ENCODE measurements at places on chromosomes 5 and 9.

DNA sequence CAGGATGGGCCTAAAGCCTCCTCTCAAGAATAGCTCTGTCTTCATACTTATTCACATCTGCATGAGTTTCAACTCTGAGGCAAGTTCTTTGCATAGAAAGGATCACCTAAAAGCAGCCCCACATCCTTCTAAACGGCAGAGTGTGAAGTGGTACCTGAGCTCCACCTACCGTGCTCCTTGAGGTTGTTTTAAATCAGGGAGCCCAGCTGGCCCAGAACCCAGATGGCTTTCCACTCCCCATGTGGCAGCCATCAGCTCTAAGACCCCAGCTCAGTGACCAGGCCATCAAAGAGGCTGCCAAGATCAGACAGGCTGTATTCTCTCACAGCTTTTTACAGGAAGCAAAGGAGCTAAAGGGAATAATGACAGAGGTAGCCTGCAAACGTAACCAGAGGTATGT is 299.3 kb downstream of the RASEF start:
- no peak for DNase-seq

GRCh38 chr9:95570646-95571045 is 53.9 kb upstream of the PTCH1 start:
- no peak for DNase-seq

- DNase-seq: no peak
Measured at GRCh38 chr9:137750566-137750965, 127.0 kb upstream of the CACNA1B start.

GRCh38 chr9:92728831-92729734 is 35.5 kb downstream of the BICD2 start:
- DNase-seq: no peak

- no peak for DNase-seq
Measured at GRCh38 chr5:109234381-109234780, 175.4 kb downstream of the PJA2 start.

GRCh38 chr5:118883362-118883761 is 105.0 kb downstream of the DTWD2 start:
- DNase-seq: no peak

DNA sequence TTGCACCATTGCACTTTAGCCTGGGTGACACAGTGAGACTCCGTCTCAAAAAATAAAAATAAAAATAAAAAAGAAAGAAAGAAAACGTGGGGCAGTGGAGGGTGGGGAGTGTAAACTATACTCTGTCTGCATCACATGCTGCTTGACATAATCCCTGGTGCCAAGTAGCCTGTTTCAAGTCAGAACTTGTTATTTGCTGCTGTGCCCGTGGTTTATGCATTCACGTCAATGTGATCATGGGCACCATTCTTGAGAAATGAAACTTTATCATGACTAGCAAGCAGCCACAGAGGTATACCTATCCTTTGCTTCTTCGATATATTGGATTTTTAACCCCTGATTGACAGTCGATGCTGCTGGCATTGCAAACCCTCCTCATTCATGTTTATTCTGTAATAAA is 4.1 kb upstream of the SMU1 start:
- no peak for DNase-seq

- no peak for DNase-seq
Measured at GRCh38 chr9:136185066-136185465, 19.9 kb downstream of the LHX3 start.

DNA sequence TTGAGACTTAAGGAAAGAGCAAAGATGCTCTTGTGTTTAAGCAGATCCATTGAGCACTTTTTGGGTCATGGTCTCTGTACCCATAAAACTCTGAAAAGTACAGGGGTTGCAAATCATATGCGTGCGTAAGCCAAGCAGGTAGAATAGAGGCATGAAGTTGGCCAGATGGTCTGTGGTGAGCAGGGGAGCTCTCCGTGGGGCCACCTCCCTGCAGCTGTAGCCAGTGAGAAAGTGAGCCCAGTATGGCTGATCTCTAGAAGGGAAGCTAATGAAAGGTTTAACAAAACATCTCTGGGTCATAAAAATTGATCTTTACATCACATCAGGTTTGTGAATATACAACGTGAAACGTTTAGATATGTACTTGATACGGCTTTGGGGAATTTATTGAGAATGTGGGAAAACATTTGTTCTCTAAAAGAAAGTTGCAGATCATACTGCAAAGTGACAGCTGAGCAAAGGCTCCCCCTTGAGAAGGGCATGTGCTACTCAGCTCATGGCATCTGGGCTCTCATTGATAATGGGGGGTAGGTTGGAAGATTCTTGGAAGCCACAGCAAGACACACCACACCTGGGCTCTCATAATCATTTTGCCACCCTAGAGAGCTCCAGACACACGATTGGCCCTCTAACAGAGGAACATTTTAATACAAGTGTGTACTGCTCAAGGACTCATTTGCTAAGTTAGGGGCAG is 30.6 kb downstream of the SH3GL2 start:
- no peak for DNase-seq

- DNase-seq: no peak
Measured at GRCh38 chr9:38380872-38381534, 11.5 kb upstream of the ALDH1B1 start.

DNA sequence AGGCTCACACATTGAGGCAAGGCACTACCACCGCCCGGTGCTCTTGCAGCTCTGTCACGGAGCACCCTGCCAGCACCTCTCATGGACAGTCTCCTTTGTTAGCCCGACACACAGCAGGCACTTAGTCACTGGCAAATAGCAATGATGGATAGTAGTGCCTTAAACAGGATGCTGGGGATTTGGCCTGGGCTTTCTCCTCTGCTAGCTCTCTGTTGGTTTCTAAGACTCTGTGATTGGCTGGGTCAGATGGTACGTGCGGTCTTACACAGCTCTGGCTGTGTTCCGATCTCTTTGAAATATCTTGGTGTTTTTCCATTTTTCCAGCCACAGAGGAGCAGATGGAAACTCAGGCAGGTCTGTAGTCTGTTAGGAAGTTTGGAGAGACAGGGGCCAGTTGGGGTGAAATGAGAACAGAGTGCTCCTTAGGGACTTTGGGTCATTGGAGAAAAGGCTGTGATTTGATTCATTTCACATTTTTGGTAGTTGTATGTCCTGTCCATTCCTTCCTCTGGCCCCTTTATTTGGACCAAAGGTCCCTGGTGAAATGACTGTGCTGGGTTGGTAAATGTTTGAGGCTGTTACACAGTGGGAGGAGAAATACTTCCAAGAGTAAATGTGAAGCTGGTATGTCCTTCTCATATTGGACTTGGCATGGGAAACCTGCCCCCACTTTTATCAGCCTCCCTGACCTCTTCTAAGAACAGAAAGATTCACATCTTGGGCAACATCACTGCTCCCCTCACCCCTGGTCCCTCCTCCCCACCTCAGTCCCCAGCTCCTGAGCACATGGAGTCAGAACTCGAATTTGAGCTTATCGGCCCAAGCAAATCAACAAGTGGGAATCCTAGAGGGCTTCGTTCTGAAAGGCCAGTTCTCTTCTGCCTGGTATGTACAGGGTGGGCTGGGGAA is 3.4 kb downstream of the SMIM3 start:
- no peak for DNase-seq

- no peak for DNase-seq
Measured at GRCh38 chr9:97767891-97768290, 70.8 kb upstream of the XPA start.

GRCh38 chr9:119029886-119030285 is 339.3 kb downstream of the BRINP1 start:
- no peak for DNase-seq

GRCh38 chr9:104911032-104911607 is 16.8 kb downstream of the ABCA1 start:
- DNase-seq: no peak

- DNase-seq: no peak
Measured at GRCh38 chr5:174409971-174410370, 314.4 kb upstream of the MSX2 start.

DNA sequence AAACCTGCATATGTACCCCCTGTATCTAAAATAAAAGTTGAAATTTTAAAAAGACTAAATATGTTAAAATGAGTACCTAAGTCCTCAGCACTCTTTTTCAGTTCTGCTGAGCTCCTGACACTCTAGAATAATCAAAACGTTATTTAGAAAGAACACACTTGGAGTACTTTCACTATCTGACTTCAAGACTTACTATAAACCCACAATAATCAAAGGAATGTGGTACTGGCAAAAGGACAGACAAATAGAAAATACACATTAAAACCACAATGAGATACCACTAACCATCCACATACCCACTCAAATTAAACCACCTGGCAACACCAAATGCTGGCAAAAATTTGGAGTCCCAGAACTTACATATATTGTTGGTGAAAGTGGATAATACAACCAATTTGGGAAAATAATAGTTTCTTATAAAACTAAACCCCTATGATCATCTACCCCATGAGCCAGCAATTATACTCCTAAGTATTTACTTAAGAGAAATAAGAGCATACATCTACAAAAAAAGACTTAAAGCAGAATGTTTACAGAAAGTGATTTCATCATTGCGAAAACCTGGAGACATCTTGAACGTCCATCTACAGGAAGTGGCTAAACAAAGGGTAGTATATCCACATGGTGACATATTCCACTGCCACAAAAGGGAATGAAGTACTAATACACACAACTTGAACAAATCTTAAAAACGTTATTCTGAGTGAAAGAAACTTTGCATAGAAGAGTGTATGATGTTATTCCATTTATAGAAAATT is 12.8 kb upstream of the PRSS3 start:
- DNase-seq: no peak

GRCh38 chr9:108832179-108832500 is 23.6 kb downstream of the ACTL7B start:
- DNase-seq: no peak

DNA sequence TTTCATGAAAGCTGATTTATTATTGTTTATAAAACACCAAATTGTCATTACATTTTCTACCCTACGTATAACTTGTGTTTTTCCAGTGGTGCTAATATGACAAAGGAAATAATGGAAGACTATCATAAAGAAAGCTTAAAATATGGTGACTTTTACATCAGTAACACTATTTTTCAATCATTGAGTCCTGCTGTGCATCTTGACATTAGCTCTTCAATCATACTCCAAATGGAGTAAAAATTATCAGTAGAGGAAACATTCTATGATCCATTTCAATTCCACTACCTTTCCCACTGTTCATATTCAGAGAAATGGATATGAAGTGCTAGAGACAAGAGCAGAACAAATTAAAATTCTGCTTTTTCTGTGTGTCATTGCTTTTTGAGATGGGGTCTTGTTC is 536.6 kb downstream of the RAB3C start:
- no peak for DNase-seq

- DNase-seq: no peak
Measured at GRCh38 chr5:115388240-115388639, 91.8 kb upstream of the CCDC112 start.

DNA sequence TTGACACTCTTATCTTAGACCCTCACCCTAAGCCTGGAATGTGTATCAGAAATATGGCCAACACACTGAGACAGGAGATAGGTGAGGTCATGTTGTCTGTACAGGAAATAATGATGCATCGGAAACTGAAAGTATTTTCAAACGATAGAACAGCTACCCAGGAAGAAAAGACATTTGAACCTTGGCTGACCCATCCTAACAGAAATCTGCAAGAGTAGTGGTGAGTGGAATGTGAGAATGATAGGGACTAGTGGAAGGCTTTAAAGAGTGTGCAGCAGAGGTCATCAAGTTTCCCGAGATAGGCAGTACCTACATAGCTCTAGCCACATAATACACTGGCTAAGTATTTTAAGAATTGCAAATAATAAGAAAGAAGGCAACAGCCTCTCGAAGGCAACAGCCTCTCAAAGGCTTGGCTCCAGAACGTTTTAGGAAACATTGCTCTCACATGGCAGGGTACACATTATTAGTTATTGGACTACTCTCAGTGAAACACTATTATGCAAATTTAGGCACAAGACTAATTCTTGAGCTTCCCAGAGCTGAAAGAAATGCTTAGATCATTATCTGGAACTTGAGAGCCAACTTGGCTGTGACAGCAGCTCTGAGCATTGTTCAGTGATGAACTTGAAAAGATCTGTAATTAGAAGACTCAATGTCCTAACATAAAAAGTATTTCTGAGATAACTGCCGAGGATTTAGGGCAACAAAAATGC is 133.1 kb upstream of the FBXL7 start:
- DNase-seq: no peak

- no peak for DNase-seq
Measured at GRCh38 chr5:98940581-98940980, 11.8 kb upstream of the CHD1 start.

- no peak for DNase-seq
Measured at GRCh38 chr5:58327289-58327688, 132.6 kb downstream of the PLK2 start.

GRCh38 chr9:137462396-137462985 is 3.4 kb upstream of the NSMF start:
- DNase-seq: no peak

- no peak for DNase-seq
Measured at GRCh38 chr5:56543441-56544388, 271.6 kb upstream of the MAP3K1 start.

DNA sequence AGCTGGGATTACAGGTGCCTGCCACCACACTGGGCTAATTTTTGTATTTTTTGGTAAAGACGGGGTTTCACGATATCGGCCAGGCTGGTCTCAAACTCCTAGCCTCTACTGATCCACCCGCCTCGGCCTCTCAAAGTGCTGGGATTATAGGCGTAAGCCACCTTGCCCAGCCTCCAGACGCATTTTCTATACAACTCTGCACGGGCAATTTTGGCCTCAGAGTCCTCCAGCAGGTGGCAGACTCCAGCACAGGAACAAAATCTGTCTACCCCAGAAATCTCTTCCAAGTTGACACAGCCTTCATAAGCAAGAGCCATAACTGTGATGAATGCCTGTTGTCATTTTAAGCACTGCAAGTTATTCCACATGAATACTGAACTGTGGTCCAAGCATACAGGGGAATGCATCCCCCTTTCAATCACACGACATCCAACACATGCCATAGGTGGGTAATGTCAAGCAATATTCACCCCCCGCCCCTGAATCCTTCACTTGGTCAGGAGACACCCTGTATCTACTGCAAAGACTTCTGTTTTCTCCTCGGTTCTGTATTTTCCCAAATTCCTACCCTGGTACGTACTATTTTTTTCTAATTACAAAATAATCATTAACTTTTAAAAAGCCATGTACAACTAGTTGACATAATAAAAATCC is 50.8 kb downstream of the ALDH7A1 start:
- no peak for DNase-seq

- no peak for DNase-seq
Measured at GRCh38 chr5:156350256-156350655, 23.3 kb downstream of the SGCD start.

DNA sequence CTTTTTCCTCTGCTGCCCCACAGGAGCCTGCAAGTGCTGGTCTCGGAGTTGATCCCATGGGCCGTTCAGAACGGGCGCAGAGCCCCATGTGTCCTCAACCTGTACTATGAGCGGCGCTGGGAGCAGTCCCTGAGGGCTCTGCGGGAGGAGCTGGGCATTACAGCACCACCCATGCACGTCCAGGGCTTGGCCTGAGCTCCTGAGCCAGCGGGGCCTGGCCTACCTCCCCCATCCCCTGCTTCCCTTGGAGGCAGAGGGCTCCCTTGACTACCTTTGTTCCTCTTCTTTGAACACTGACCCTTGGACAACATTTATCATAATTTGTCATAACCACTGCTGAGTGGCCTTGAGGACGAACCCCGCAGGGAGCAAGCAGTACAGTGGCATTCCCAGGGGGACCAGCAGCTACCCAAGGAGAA is 6.9 kb upstream of the SLC27A4 start:
- DNase-seq: no peak

- DNase-seq: no peak
Measured at GRCh38 chr5:131250751-131251475, 12.9 kb upstream of the CDC42SE2 start.

GRCh38 chr9:87505869-87506678 is 8.4 kb downstream of the DAPK1 start:
- DNase-seq: no peak

- DNase-seq: no peak
Measured at GRCh38 chr5:105640328-105640727, 2030.4 kb downstream of the EFNA5 start.

- no peak for DNase-seq
Measured at GRCh38 chr9:1979741-1980367, 35.3 kb upstream of the SMARCA2 start.

Measured in GF-D8 (cell line).